Kidney tubule cell (primary cell): ENCODE measurements at places on chromosomes 1 and 21.

- peak; percentile 20 for DNase-seq
Observed at GRCh38 chr1:198575798-198576641, 35.5 kb upstream of the ATP6V1G3 start.

GRCh38 chr1:165532053-165532452 is 11.7 kb upstream of the LRRC52 start:
- DNase-seq, result no peak

DNA sequence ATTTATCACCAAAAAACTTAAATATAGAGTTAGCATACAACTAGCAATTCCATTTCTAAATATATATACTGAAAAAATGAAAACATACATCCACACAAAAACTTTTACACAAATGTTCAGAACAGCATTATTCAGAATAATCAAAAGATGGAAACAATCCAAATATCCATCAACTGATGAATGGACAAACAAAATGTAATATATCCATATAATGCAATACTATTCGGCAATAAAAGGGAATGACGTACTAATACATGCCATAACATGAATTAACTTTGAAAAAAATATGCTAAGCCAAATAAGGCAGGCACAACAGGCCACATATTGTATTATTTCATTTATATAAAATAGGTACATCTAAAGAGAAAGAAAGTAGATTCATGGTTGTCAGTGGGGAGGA is 33.9 kb downstream of the TUT4 start:
- DNase-seq, result no peak

GRCh38 chr21:38156200-38156599 is 100.6 kb upstream of the KCNJ15 start:
- DNase-seq, result no peak

- DNase-seq, result no peak
Observed at GRCh38 chr1:175208773-175209492, 16.4 kb upstream of the KIAA0040 start.

DNA sequence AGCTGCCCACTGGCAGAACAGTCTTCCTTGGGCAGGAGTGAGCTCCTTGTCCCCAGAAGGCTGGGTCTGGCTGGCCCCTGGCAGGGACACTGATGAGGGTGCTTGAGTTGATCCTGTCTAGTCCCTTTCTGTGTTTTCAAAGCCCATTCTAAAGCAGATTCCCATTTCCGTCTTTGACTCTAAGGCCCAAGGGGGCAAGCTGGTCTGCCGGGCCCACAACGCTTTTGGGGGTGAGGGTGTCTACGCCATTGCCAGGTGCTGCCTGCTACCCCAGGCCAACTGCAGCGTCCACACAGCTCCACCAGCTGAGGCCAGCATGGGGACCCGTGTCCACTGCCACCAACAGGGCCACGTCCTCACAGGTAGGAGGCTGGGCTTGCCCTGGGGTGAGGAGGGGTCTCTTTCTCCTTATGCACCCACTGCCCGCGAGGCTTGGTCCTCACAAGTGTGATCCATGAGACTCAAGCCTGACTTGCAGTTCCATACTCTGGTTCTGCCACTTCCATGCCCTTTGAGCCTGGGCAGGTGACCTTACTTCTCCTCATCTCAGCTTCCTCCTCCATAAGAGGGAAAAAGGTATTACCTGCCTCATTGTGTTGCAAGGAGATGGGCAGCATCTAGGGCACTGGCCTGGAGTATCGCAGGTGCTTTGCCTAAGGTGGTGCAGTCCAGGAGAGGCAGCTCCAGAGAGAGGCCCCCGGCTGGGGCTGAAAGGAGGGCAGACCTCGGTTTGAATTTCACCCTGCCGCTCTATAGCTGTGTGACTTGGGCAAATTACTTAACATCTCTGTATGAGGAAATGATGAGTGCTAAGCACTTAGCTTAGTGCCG is 20.2 kb downstream of the PCSK9 start:
- DNase-seq, result no peak

DNA sequence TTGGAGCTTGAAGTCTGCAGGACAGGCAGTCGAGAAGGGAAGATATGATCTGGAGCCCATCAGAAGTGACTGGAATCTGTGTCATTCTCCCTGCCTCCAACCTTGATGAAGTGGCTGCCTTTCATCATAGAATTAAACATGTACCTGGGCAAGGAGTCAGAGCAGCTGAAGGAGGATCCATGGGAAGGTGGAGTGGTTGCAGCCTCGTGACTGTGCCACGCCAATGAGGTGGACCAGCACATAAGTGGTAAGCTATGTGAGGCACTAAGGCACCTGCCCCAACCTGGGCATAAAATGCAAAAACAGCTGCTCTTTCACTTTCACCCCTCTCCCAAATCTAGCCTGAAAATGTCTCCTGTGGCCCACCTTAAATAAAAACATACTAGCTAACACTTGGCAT is 7.3 kb downstream of the SLC22A15 start:
- no peak for DNase-seq

DNA sequence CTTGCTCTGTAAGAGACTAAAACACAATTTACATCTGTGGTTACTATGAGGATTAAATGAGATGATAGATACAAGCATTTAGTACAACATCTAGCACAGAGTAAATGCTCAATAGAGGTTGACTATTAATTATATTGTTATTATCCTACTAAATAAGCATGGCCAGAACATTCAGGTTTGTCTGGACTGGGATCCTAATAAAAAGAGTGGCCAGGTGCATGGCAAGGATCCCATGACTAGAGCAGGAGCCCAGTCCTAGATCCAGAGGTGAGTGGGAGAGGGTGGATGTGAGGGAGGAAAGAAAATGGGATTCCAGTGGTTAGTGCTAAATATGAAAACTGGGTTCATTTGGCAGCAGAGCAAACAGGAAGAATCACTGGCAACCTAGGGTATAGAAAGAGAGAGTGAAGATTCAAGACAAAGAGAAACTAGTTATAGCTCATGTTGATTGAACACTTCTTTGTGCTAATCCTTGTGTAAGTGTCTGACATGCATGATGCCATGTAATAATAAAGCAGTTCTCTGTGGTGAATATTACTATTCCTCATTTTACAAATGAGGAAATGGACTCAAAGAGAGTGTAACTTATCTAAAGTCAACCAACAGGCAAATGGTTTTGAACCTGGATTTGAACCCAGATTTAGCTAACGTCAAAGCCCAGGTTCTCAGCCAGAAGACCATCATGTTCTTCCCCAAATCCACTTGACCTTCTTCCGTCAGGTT is 71.1 kb upstream of the FGGY start:
- no peak for DNase-seq

DNA sequence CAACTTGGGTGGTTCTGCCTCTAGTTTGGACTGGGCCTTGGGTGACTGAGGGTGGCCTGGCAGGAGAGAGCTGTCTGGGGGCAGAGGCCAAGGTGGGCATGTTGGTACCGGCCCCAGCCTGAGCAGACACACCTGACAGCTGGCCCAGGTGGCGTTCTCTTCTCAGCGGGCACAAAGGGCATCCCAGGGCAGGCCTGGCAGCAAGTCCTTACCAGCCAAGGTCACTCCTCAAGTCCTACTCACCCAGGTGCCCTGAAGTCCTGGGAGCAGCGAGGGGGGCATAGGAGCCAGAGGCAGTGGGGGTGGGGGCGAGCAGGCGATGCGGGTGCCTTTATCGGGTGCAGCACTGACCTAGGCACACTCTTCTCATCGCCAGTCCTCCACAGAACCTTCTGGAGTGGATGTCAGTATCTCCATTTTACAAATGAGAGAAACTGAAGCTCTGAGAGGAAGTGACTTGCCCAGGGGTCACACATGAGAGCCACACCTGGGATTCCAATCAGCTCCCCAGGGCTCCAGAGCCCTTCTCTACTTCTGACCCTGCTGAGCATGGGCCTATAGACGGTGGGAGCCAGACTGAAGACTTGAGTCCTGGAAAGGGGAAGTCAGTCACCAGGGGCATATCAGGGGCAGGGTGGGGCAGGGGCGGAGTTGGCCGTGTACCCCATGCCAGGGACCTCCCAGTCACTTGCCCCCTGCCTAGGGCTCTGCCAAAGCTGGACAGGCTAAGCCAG is 587 bp upstream of the SLC25A34 start:
- no peak for DNase-seq

- peak; percentile 85 for DNase-seq
Observed at GRCh38 chr1:36155408-36156328, at the start of gene MAP7D1. Gene MAP7D1 (plus strand): TSS chr1:36156160. CDS start chr1:36156418, 258 bp downstream.

DNA sequence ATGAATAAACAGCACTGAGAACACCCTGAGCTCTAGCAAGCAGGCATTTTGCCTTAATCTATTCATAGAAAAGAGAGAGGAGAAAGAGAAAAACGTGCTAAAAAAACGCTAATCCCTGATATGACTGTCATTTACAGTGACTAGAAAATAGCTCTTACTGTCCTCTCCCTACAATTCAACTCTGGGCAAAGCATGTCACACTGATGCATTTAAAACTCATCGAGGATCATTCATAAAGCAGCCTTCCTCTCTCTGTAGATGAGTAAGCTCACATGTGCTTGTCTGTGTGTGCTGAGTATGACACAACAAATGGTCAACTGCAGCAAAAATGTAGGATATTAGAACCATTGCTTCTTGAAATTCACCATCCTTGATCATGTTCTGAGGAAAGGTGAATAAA is 109.0 kb downstream of the SGIP1 start:
- peak; percentile 23 for DNase-seq

DNA sequence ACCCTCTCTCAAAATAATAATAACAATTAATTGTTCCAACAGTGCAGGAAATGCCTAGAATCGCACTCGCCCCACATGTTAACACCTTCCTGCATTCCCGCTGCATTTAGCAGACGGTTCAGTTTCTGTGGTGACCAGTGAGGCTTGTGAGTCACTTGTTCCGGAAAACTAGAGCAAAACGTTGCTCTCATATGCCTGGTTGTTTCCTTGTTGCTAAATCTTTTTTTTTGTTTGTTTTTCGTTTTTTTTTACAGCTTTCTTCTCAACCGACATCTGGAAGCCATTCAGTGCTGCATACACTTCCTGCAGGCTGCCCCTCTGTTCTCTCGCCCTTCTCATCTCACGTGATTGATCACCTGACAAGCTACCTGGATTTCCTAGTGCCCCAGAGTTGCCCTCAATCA is 56.9 kb upstream of the TMPRSS2 start:
- peak; percentile 81 for DNase-seq

- peak; percentile 88 for DNase-seq
Observed at GRCh38 chr1:44631647-44632539, 42.4 kb downstream of the TMEM53 start.

GRCh38 chr21:29306920-29307319 is 8.2 kb downstream of the BACH1 start:
- DNase-seq, result no peak

GRCh38 chr21:45161038-45161945 is 86.9 kb downstream of the ADARB1 start:
- no peak for DNase-seq

- DNase-seq, result peak; percentile 12
Observed at GRCh38 chr21:42763581-42764442, 110.4 kb downstream of the PDE9A start.

DNA sequence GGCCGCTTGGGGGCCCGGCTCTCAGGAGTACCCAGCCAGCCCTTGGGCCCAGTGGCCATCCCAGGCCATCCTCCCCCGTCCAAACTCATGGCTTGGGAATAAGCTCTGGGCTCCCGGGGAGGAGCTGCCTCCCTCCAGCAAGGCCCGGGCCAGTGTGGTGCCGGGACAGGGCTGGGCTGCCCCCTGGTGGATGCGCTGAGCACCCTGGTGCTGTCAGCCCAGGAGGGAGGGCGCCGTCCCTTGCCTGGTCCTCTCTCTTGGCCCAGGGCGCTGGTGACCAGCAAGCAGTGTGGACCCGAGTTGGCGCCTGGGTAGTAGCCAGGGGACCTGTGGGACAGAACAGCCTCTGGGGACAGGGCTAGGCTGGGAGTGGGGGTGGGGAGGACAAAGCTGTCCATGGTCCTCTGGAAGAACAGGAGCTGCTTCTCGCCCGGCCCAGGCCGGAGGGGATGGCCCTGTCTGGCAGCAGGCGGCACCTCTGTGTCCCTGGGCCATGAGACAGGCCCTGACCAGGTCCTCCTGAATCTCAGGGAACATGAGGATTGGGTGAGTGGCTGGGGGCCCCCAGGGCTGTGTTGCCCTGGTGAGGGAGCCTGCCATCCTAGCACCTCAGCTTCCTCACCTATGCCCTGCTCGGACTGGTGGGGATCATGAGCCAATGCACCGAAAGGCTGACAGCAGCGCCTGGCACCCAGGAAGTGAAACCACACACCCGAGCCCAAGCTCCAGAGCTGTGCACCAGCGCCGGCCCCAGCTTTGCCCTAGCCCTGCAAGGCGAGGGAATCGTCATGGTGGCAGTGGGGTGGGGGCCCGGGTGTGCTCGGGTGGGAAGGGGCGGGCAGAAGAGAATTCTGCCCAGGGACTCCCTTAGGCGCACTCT is 9.4 kb downstream of the MORN1 start:
- peak; percentile 74 for DNase-seq

DNA sequence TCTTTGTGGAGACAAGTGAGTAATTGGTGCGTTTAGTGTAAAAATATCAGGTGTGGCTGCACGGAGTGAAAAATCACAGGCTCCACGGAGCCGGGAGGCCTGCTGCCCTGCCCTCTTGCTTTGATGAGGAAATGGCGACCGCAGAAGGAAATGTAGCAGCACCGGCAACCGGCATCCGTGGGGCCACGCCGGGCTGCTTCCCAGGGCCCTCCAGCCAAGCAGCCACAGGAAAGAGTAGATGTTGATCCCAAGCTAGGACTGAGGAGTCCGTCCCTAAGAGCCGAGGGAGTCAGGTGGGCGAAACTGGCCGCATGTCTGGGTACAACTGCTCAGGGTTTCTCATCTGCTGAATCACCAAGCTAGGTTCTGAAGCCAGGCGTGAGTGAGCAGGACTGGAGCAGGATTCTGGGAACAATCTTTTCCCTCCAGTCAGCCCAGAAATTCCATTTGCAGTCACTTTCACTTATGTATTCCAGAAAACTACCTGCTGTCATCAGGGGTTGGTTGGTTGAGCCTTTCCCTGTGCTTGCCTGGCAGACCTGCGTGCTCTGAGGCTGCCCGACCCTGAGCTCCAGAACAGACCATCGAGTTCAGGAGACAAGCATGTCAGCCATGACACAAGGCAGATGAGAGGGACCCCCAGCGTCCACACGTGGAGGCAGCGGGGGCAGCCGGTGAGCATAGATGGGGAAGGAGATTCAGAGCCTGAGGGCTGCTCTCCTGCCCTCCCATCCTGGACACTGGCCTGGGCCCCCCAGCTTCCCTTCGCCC is 5.8 kb upstream of the ITGB2 start:
- DNase-seq, result peak; percentile 83

GRCh38 chr1:7703321-7704213 is 67.5 kb upstream of the VAMP3 start:
- no peak for DNase-seq

GRCh38 chr21:14547834-14548513 is 1.9 kb upstream of the SAMSN1 start:
- no peak for DNase-seq

GRCh38 chr1:167899253-167899681 is 14.7 kb downstream of the ADCY10 start:
- no peak for DNase-seq

GRCh38 chr21:46376856-46377453 is 53.0 kb downstream of the PCNT start:
- DNase-seq, result no peak

DNA sequence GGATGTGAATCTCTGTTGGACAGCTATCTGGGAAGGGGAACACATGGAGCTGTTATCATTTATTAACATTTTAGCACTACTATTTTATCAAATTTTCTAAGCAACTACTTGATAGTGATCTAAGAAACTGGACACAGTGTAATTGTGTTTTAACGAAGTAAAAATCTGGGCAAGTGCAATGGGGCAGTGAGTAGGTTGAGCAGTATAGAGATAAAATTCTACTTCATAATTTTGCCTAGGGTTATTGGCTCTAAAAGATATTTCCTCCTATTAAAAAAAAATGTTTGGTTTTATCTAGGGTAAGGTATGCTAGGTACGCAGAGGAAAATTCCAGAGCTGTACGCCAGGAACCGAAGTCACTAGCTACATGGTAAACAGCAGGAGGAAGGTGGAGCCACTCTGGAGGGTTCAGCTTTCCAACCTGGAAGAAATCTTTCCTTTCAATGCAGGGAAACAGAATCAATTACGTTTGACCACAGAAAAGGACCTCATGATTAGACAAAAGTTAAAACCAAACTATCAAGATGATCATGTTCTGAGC is 43.3 kb downstream of the BCAR3 start:
- peak; percentile 43 for DNase-seq
